Activated T-cell treated with anti-CD3 and anti-CD28 coated beads for 48 hours (primary cell): ENCODE measurements at places on chromosomes 7 and 10.
A peak's percentile ranks its signal among the peaks of the same experiment; 100 is the strongest.

GRCh38 chr10:88064608-88065382 is 201.4 kb downstream of the PTEN start:
- DNase-seq = peak; percentile 31

DNA sequence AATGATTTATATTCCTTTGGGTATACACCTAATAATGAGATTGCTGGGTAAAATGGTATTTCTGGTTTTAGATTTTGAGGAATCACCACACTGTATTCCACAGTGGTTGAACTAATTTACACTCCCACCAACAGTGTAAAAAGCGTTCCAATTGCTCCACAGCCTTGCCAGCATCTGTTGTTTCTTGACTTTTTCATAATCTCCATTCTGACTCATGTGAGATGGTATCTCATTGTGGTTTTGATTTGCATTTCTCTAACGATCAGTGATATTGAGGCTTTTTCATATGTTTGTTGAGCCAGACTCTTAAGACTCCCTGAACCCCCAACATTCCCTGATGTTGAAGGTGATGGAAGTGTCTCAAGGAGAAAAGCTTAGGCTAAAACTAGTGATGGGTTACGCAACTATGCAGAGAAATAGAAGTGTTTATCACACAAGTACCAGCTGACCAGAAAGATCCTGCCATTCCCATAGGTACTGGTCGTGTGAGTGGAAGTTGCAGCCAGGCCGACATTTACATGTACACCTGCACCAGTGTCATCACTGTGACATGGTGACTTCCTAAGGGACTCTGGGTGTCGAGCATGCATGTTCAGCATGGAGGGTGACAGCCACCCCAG is 711.2 kb upstream of the NRP1 start:
- DNase-seq = no peak

GRCh38 chr7:1742555-1743303 is 72.7 kb downstream of the ELFN1 start:
- no peak for DNase-seq

- no peak for DNase-seq
Observed at GRCh38 chr10:72814099-72814790, 79.3 kb upstream of the OIT3 start.

DNA sequence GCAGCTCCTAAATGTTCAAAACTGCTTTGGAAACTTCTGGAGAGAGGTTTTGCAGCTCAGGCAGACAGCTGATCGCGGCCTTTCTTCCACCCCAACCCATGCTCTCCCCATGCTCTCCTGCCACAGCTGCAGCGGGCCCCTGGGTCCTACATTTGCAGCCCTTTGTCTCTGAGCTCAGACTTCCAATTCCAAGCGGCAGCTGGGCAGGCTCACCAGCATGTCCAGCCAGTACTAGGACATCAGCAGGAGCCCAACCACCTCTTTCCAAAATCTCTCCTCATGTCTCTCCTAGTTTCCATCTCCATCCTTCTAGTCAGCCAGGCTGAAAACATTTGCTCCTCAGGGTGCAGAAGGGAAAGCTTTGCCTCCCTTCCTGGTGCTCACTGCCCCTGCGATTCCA is 6.0 kb downstream of the LEP start:
- no peak for DNase-seq

- DNase-seq = no peak
Observed at GRCh38 chr10:124075231-124075955, 18.0 kb downstream of the CHST15 start.

DNA sequence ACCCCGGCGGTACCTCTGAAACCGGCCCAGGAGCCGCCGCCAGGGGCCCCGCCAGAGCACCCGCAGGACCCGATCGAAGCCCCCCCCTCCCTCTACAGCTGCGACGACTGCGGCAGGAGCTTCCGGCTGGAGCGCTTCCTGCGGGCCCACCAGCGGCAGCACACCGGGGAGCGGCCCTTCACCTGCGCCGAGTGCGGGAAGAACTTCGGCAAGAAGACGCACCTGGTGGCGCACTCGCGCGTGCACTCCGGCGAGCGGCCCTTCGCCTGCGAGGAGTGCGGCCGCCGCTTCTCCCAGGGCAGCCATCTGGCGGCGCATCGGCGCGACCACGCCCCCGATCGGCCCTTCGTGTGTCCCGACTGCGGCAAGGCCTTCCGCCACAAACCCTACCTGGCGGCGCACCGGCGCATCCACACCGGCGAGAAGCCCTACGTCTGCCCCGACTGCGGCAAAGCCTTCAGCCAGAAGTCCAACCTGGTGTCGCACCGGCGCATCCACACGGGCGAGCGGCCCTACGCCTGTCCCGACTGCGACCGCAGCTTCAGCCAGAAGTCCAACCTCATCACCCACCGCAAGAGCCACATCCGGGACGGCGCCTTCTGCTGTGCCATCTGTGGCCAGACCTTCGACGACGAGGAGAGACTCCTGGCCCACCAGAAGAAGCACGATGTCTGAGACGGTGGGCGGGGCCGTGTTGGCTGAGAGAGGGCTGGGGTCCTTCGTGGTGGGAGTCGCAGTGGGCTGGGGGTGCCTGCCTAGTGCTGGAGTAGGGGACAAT is 3.8 kb downstream of the REPIN1 start:
- DNase-seq = no peak

GRCh38 chr10:122190176-122190943 is 80.7 kb upstream of the BTBD16 start:
- DNase-seq = no peak

- no peak for DNase-seq
Observed at GRCh38 chr10:126074291-126074690, 177.9 kb downstream of the FANK1 start.

DNA sequence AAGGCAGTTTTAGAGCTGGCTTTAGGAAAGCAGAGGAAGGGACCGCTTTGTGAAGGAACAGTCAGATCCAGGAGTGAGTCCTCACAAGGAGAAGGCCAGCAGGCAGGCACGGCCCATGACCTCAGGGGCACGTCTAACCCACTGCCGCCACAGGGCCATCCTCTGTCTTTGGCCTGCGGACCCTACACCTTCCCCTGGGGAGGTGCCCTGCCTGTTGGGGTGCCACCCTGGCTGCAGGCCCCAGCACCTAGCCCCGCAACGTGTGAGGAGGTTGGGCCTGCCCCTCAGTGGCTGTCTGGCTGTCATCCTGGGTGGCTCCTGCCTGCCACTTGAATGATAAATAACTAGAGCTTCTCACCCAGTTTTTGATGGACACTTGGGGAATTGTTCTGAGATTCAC is 31.0 kb upstream of the TRIM8 start:
- no peak for DNase-seq

DNA sequence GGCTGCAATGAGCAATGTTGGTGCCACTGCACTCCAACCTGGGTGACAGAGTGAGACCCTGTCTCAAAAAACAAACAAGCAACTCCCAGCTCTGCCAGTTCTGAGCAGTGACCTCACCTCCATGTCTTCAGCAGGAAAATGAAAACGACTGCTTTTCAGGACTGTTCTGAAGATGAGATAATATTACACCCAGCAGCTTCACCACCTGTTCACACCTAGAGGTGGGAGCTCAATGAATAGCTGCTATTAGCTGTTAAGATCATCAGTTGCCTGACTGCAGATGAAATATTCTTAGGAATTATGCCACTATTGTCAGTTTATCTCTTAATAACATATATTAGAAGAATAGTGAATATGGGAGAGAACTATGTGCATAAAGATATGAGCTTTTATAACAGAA is 48.4 kb upstream of the CYTH3 start:
- no peak for DNase-seq

- no peak for DNase-seq
Observed at GRCh38 chr7:75565132-75565837, 73.2 kb downstream of the SPDYE5 start.

- no peak for DNase-seq
Observed at GRCh38 chr7:14419531-14419930, 430.1 kb upstream of the ETV1 start.

DNA sequence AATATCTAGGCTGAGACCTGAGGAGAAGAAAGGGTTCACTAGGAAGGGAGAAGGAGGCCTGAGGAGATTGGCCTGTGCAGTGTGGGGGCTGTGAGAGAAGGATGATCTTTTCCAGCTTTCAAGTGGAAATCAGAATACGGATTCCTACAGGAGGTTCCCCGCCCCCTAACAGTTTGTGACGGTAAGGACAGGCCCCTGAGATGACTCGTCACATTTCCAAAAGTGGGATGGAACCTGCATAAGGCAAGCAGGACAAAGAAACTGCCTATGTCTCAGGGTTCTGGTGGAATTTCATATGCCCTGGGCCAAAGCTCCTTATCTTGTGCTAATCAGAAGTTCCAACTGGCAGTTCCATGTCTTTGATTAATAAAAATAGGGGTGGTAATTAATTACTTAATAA is 275.6 kb downstream of the SNX10 start:
- no peak for DNase-seq

DNA sequence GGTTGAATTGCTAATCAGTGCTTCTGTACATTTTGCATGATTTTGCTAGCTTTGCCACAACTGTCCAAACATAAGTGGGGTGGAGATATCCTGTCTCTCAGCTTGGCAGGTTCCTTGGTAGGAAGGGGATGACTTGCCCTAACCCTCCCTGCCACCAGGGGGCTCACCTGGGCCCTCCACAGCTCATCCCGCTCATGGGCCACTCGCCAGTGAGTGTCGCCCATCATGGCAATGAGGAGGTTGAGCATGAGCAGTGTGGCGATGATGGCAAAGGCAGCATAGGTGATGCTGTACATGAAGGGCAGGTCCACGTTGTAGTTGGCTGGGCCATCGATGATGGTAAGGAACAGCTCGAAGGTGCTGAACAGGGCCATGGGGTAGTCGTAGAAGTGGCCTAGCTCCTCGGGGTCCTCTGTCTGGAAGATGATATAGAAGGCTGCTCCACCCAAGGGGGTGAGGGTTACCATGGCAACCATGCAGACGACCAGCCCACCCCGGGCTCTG is 12.2 kb downstream of the TRPV6 start:
- peak; percentile 42 for DNase-seq

- no peak for DNase-seq
Observed at GRCh38 chr10:49760789-49761188, 1.3 kb downstream of the OGDHL start.

- DNase-seq = no peak
Observed at GRCh38 chr10:55048830-55049498, 247.9 kb upstream of the PCDH15 start.

DNA sequence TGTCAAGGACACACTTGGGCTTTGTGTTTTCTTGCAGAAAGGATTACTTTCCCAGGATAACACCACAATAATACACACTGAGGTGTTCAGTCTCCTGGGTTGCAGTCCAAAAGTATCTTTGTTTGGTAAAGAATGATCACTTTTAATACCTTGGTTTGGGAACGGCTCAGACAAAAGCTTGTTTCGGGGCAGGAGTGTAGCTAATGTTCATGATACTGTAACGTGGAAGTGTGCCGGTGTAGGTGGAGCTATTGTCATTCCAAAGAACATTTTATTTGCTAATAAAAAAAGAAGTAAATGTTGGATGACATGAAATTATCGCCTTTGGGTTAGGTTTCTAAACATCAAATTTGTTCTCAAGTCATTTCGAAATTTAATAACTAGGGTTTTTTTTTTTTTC is 1.2 kb downstream of the EIF4H start:
- no peak for DNase-seq

- no peak for DNase-seq
Observed at GRCh38 chr7:2980401-2981102, 63.1 kb downstream of the CARD11 start.

GRCh38 chr10:112724404-112724991 is 225.5 kb upstream of the TCF7L2 start:
- no peak for DNase-seq

DNA sequence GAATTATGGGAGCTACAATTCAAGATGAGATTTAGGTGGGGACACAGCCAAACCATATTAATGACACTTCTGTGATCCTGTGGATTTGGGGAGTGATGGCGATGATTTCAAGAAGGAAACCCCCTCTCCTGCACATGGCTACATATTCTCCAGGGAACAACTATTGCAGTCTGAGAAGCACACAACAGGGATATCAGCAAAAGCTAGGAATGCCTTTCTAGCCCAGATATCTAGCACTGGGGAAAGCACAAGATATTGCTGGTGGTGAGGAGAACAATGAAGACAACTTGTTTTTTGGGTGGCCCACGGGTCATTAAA is 24.3 kb downstream of the EPDR1 start:
- no peak for DNase-seq

DNA sequence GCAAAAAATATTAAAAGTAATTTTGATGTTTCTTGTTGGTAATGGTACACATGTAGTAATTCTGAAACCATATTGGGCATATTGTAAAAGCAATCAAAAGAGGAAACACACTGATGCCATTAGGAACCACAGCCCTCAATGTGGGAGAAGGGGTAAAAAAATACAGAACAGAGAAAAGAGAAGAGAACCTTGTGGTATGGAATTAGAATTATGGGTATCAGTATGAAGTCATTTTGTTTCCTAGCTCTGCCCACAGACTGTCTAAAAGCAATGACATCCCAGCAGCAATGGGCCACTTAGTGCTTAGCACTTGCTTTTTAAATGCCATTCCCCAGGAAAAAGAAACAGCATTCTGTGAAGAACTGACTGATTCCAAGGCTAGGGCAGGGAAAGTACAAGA is 61.5 kb downstream of the CPVL start:
- DNase-seq = no peak

DNA sequence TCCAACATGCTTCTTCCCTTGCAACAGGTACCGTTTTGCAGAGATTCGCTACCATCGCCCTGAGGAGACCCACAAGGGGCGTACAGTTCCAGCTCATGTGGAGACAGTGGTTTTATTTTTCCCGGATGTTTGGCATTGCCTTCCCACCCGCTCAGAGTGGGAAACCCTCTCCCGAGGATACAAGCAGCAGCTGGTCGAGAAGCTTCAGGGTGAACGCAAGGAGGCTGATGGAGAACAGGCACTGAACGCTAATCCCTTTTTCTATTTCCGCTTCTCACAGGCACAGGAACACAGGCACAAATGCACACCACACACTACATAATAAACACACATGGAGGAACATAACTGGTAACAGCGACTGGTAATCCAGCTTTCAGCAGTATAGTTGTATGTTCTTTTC is 35.2 kb downstream of the CCAR1 start:
- no peak for DNase-seq

DNA sequence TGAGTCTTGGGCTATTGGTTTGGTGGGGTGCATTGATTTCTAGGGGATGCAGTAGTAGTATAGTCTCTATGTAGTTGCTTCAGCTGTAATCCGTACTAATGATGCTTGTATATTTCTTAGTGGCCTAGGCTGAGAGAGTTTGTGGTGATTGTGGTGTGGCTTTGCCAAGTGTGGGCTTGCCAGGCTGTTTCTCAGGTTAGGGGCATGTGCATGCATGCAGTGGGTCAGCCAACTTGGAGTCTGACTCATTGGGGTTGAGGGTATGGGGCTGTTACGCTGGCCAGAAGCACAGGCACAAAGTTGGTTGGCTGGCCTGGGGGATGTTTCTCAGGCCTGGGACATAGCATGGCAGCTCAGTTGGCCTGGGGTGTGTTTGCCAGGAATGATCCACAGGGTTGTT is 25.7 kb upstream of the PLA2G12B start:
- no peak for DNase-seq

DNA sequence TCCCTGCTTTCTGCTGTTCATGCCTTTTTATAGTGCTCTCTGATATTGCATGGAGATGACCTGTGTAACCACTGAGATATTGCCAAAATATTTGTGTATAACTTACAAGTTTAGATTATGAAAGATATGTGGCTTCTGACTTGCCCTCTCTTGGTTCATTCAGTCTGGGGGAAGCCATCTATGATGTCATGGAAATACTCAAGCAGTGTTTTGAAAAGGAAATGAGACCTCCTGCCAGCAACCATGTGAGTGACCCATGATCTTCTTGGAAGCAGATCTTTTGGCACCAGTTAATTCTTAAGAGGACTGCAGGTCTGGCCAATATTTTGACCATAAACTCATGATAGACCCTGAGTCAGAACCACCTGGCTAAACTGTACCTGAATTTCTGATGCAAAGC is 183.0 kb downstream of the THSD7A start:
- DNase-seq = no peak

GRCh38 chr10:110967645-110968044 is 48.2 kb downstream of the SHOC2 start:
- no peak for DNase-seq
